NCI-H2029 treated with DMSO at 0.1 percent for 48 hours (cell line): ENCODE measurements at places on chromosomes 7 and 10.

- no peak for DNase-seq
These were observed 2.5 kb downstream of the SAP25 start for GRCh38 chr7:100570954-100571828.

- no peak for DNase-seq
These were observed 291.3 kb upstream of the ZMIZ1 start for GRCh38 chr10:78777466-78777865.

DNA sequence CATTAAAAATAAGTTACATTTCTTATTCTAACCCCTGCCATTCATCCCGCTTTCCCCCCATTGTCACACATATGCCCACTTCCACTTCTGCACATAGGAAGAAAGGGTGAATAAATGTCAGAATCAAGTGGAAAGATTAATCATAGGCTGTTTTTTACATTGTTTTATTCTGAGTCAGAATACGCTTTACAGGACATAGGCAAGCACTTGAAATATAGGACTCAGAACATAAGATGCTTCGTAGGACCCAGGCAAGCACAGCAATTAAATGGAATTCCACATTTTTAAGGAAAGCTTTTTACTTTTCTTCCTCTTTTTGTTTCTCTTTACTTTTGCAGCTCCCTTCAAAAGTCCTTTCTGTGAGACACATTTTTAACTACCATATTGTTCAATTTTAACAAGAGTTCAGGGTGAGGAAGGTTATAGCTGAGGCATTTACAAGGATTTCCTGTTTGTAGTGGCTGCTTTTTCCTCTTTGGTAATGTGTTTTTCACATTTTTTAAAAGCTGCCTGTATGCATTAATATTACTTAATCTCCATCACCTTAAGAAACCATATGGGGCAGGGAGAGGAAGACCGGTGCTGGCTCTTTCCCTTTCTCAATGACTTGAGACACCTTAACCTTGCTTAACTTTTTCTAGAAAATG lies 130.0 kb downstream of the TES start:
- no peak for DNase-seq

DNA sequence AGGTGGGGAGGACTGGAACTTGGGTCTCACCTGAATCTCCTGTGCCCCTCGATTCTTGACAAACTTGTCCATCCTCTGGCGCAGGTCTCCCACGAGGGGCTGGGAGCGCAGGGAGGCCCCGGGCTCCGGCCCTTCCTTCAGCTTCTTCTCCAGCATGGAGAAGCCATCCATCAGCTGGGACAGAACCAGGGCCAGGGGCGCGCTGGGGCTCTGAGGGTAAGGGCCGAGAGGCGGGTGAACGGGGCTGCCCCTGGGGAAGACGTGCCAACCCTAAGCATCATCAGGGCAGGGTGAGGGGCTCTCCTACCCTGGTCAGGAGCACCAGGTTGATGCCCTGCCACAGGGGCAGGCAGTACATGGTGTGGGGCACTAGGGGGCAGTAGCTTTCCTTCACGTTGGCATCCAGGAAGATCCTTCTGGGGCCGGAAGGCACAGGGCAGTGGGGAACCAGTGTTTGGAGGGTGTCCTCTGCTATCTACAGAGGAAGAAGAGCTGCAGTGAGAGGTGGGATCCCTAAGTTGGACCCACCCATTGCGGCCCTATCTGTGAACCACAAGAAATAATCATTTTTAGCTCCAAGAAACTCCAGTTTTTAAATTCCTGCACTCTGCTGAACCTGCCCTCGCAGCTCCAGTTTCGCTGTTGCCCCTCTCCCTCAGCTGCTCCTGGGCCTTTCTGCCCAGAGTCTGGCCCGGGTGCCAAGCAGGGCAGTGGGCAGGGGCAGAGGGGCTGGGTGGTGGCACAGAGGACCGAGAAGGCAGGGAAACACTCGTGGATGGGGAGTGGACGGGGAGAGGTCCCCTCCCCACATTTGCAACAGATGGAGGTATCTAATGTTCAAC lies 10.8 kb upstream of the PYROXD2 start:
- no peak for DNase-seq

DNA sequence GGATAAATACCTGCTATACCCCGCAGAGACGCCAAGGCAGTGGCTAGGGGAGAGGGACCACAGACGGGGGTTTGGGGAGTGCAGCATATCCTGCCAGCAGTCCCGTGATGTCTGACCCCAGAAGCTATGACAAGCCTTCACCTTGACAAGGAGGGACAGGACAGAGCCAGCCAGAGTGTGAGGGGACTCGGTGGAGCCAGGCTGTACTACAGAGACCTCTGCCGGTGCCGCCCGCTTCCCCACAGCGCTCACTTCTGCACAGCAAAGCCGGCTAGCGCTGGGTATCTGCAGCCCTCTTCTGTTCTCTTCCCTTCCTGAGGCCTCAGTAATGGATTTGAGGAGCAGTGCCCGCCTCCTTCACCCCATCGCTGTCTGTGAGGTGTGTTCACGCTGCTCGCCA lies 47.0 kb upstream of the PFKP start:
- no peak for DNase-seq

GRCh38 chr10:103811463-103811862 lies 43.9 kb downstream of the SH3PXD2A start:
- DNase-seq = no peak

DNA sequence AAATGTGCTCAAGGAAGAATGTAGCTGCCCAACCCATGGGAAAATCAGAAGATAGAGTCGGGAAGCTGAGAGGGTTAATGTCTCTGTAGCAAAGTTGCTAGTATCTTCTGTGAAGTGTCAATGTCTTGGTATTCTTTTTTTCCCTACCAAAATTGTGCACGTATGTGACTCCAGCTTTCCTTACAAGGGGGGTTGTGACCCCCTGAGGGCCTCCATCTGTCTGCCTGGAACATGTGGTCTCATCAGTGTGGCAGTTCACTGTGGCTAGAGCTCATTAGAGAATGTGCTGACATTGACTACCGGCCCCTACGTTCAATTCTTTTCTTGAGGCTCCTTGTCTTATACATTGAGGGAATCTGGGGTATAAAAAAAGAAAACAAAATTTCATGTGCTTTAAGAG lies 725.2 kb upstream of the CELF2 start:
- DNase-seq = no peak

- no peak for DNase-seq
These were observed 26.0 kb upstream of the WIPF3 start for GRCh38 chr7:29780346-29780745.

DNA sequence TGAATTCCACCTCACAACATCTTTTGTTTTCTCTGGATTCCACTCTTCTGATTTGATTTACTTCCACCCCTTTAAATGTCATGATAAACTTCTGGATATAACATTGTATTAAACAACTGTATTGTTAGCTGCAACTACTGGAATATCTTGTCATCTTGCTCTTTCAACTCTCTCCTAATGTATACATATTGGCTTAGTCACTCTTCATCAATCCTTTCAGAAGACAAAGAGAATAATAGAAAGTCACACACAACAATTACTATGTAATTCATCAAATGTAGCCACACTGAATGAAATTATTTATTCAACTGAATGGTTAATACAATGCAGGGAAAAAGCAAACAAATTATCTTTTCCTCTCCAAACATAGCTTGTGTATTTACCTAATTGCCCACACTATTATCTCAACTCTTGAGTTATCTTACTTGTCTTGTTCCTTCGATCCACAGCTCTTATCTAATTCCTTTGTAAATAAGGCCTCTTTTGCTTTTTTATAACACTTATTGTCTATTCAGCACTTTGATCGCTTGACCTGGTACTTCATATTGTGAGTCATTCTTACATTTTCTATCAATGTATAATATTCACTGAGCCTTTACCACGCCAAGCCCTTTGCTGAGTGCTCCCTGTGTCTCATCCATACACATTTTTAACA lies 16.7 kb downstream of the SEMA3A start:
- DNase-seq = no peak

- DNase-seq = no peak
These were observed 349.2 kb downstream of the RNLS start for GRCh38 chr10:88233870-88234269.

DNA sequence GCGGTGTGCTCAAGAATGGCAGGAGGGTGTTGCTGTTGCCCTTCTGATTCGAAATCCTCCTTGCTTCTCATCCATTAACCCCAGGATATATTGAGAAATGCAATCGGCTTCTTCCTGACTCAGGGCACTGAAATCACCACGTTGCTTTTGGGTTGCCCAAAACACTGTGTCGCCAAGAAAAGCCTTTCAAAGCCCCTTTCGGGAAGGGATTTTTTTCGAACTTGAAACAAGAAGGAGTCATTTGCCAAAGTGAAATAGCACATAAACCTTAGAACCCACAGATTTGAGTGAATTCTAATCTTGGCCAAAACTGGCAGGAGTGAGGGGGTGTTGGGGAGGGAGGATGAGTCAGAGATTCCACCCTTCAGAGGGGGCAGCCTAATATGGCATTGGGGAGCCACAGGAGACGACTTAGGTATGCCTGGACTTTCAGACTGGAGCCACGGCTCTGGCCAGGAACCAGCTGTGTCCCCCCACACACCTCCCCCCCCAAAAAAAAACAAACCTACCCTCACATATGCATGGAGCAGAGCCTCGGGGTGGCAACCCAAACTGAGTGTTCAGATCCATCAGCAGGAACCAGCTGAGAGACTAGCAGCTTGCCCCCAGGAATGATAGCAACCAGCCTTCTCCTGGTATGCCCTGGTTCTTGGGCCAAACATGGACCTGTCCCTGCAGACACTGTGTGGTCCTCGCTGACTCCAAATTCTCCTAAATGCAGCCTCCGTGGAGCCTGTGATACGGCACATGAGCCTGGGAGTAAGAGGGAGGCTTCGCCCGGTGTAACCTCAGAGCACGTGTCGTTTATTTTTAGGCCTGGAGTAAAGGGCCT lies 138.4 kb downstream of the FGFR2 start:
- no peak for DNase-seq

DNA sequence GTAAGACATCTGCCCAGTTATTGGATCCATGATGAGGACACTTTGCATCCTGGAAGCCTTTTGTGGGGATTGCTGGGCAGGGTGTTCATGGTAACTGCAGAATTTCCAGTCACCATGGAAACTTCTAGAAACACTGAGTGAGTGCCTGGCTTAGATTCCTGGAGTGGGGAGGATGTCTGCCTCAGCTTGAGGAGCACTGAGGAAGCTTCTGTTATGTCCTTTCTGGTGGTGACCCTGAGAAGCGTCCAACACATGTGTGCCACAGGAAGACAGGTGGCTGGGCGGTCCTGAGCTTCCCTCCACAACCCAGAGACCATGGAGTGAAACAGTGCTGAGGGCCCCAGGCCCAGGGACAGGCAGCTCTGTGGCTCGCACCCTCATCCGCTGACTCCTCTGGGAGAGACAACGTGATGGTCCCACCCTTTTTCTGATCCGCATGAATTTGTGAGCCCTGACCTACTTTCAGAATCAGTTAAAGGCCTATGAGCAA lies 191.8 kb upstream of the CXCL12 start:
- DNase-seq = no peak

- DNase-seq = no peak
These were observed 70.6 kb upstream of the ARID5B start for GRCh38 chr10:61830846-61831273.

DNA sequence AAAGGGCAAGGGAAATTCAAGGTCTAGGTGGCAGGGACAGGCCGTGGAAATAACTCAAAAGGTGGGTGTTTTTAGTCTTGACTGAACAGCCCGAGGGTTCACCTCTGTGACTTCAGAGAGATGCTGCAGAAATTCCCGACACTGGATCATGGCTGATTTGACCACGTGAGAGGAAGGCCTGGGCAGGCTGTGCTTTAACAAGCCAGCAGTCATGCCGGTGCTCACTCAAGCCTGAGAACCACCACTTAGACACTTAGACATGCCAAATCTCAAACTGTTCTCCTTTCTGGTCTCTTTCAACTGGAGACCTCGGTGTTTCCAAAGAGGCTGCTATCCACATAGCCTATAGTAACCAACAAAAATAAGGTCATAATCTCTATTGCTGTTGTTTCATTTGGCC lies 15.4 kb downstream of the TECTB start:
- no peak for DNase-seq

DNA sequence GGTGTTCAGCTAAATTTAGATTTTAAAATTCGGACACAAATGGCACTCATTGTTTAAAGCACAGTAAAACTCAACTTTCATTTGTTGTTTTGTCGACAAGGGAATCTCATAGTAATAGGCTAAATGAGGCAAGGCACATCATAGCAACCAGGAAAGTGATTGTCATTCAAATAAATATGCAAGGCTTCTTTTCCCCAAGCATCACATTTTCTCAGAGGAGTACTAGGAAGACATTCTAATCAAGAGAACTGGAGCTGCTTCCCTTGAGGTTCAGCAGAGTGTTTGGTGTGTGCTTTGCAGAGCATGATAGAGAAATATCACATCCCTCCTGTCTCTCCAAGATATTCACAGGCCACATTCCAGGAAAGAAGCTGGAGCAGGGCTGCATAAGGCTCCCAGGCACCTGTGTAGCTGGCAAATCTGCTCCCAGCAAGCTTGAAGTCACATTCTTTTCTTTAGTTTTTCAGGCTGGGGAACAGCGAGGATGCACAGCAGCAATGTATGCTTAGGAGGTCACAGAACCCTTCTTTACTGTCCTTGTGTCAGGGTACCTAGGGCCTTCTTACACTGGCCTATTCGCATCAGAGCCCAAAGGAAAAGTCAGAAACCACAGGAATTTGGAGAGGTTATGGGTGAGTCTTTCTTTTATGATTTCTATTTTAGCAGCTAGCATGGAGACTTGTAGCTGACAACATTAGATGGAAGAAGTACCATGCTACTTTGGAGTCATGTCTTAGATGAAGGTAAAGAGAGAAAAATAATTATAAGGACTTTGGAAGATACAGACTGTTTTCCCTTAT lies 95.9 kb upstream of the HDAC9 start:
- DNase-seq = no peak

DNA sequence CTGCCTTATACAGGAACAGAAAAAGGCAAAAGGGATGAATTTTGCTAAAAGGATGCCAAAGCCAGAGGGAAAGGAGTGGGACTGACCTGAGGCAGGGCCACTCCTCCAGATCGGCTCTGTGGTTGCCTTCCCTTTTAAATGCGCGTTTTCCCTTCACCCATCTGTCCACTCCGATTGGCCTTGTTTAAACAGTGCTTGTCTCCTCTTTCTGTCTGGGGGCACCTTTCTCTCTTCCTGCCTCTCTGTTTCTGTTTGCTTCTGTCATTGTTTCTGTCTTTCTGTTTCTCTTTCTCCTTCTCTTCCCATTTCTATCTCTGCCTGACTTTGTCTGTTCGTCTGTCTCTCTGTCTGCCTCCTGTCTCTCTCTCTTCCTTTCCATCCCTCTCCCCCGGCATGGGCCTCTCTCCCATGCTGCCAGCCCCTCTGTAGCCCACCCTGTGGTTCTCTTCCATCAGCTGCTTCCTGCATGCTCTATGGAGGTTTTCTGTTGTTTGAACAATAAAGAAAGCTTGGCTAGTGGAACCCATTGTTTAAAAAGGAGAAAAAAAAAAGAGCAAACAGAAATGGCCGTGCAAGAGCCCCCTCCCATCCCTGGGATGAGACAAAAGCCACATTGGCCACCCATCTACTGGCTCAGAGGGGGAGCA lies 29.5 kb upstream of the HSPB1 start:
- no peak for DNase-seq

GRCh38 chr7:50869108-50869725 lies 86.5 kb upstream of the GRB10 start:
- no peak for DNase-seq

- DNase-seq = no peak
These were observed 1093.3 kb upstream of the C7orf33 start for GRCh38 chr7:147497246-147497645.

GRCh38 chr10:47262606-47263533 lies 37.1 kb upstream of the GDF10 start:
- DNase-seq = no peak

GRCh38 chr10:15797346-15797745 lies 63.0 kb downstream of the MINDY3 start:
- no peak for DNase-seq

GRCh38 chr10:77844177-77844576 lies 82.4 kb downstream of the DLG5 start:
- no peak for DNase-seq
